ENCODE measurements at places on chromosomes 2 and 18.

- no peak for DNase-seq
Observed at GRCh38 chr2:12493031-12493513, 223.7 kb upstream of the TRIB2 start.

GRCh38 chr2:172205292-172205691, 102.6 kb upstream of the DLX2 start:
- DNase-seq = no peak

- no peak for DNase-seq
Observed at GRCh38 chr2:64386676-64387075, 67.3 kb upstream of the LGALSL start.

DNA sequence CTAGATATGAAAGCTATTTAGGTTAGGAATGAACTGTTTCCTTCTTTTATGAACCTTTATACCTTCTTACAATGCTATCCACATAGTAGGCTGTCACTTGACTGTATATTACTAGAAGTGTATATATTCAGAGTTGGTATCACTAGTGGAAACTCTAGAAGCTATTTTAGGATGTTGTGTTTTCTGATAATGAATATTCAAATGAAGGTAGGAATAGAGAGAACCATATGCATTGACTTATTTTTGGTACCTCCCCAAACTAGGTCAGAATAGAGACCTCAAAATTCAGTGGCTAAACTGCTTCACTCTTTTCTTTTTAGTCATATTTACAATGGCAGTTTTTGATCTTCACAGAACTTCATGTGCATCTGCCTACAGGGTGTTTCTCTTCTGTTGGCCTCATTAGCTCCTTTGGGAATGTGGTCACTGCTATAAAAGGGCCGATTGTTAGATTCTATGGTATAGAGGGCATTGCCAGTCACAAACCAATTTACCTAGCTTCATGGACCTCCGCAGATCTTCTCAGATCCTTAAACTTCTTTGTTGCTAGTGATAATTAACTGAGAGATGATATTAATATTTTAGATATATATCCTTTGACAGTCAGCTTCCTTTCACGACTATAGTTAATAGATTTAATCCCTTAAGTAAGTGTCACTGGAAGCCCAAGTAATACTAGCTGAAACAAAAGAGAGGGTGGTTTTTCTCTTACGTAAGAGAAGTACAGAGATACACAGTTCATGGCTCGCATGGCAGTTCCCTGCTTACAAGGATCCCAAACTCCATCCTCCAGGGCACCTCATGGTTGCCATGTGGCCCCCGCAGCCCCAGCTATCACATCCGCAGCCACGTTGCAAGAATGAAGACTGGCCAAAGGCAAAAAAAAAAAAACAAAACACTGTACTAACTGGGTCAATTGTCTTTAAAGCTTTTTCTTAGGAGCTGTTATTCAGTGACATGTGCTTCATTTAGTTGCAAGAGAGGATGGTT, 61.0 kb downstream of the TSPYL6 start:
- DNase-seq = no peak

Measured in NCI-H1436 (cell line).